ENCODE measurements at places on chromosomes 5 and 9. TPM values are rescaled to one million over a fixed set of nuclear protein-coding genes. Genes with fewer than 3 reads are reported as not detected.

Gene CENPP
- polyA plus RNA-seq: 5.9 TPM

Gene SET
- polyA plus RNA-seq: 558 TPM

Gene GRHPR
- 120 TPM for polyA plus RNA-seq

Gene NTRK2
- polyA plus RNA-seq: 1.9 TPM

Gene SSBP2
- polyA plus RNA-seq: 93.2 TPM

Gene SPATA9
- 1.6 TPM for polyA plus RNA-seq

Gene SLC6A7
- polyA plus RNA-seq: 0.13 TPM

Gene ELAVL2
- polyA plus RNA-seq: 1.8 TPM

Gene DMRTA1
- polyA plus RNA-seq: 2.3 TPM

Gene CER1
- 0.44 TPM for polyA plus RNA-seq

Gene TSSK1B
- 0.06 TPM for polyA plus RNA-seq

Gene PCA3
- polyA plus RNA-seq: 0.43 TPM

Gene LRRTM2
- polyA plus RNA-seq: 0.93 TPM

Gene F2RL2
- polyA plus RNA-seq: 0.27 TPM

Gene DRD1
- polyA plus RNA-seq: 0.11 TPM

Gene FUT7
- 0.09 TPM for polyA plus RNA-seq
